ENCODE measurements at places on chromosomes 7 and 10.

DNA sequence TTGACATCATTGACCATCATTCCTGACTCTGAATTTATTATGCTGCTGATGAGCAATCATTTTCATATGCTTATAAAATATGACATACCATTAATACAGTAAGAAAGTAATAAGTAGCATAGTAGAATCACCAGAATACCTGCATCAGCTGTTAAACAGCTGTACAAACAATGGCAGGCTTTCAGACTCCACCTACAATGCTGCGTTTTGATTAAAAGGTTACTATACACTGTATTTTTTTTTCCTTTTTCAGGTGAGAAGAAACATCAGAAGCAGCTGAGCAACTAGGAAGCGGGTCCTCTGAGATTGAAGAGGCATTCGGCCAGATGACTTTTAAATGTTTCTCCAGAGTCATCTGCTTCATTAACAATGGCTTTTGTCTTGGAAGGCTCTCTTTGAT is 7.1 kb downstream of the ASNS start:
- no peak for DNase-seq

DNA sequence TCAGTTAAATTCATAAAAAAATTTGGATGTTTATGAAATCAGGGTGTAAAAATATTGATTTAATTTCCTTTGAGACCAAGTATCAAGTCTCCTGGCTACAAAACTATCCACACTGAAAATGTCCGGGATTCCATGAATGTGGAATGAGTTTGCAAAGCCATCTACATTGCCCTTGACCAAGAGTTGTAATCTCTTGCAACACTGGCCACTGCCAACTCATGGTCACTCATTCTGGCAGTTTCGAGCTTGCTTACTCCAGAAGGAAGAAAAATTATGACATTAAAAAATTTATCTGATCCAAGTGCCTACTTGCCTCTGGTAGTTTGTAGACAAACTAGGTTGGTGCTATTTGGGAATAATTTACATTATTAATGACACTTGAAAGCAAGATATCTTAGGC is 84.2 kb downstream of the NPY start:
- DNase-seq = no peak

- DNase-seq = no peak
Measured at GRCh38 chr7:134480730-134481129, 21.8 kb upstream of the AKR1B1 start.

- no peak for DNase-seq
Measured at GRCh38 chr10:133316732-133317131, 8.0 kb downstream of the ZNF511 start.

DNA sequence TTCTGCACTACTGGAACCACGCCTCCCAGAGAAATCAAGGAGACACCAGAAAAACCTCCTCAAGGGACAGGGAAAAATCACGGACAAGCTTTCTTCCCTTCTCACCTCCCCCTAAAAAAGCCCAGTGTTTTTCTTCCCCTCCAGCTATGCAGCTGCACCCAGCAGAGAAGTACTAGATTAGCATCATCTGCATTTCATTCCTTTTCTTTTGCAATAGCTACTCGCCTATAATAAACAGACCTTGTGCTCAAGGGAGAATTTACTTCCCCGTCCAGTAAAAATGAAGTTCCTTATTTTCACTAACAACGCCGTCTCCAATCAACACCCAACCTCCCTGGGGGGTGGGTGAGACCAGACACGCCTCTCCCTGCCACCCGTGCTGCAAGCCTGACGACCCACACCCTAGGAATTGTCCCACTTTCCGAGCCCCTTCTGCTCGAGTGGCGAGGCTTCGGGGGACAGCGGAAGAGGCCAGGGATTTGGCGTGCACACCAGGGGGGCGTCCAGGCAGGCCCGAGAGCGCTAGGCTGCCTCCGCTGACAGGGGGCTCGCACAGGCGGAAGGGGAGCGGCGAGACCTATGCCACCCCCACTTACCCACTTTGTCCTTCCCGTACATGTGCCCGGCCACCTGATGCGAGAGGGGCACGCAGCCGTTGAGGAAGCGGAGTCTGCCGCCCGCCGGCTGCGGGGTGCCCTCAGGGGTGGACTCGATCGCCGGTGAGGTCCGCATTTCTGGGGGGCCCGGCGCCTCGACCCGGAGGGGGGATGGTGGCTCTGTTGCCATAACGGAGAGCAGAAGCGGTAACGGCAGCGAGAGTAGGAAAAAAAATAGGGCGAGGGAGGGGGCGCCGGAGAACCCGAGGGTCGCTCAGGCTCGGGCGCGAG is 625 bp downstream of the IPMK start:
- peak; percentile 33 for DNase-seq

- no peak for DNase-seq
Measured at GRCh38 chr10:62084451-62084850, 183.0 kb downstream of the ARID5B start.

DNA sequence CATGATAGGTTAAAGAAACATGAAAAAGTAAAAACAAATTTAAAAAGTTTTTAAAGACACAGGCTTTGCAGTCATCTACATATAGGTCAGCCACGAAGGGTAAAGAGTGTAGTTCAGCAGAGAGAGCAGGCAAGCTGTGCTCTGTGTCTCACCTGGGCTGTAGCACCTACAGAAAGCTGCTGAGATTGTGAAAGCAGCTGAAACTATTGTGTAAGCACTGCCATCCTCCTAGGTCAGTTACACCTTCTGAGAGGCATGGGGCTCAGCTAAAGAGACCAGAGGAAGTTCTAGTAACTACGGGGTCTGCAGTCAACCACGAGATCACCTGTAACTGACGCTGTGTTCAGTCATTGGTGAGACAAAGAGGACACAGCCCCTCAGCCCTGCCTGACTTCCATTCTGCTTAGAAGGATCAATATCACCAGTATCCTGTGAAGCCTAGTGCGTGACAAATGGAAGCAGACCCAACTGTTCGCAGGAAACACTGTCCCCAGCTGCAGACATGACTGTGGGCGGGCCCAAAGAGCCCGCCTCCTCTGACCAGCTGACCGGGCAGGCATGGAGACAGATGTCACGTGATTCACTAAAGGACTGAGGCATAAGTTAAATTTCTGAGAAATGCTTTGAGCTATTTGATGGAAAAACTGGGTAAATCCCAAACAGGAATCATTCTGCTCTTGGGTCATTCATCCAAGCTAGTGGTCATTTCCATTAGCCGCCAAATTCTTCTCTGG is 87.9 kb downstream of the EBF3 start:
- no peak for DNase-seq

DNA sequence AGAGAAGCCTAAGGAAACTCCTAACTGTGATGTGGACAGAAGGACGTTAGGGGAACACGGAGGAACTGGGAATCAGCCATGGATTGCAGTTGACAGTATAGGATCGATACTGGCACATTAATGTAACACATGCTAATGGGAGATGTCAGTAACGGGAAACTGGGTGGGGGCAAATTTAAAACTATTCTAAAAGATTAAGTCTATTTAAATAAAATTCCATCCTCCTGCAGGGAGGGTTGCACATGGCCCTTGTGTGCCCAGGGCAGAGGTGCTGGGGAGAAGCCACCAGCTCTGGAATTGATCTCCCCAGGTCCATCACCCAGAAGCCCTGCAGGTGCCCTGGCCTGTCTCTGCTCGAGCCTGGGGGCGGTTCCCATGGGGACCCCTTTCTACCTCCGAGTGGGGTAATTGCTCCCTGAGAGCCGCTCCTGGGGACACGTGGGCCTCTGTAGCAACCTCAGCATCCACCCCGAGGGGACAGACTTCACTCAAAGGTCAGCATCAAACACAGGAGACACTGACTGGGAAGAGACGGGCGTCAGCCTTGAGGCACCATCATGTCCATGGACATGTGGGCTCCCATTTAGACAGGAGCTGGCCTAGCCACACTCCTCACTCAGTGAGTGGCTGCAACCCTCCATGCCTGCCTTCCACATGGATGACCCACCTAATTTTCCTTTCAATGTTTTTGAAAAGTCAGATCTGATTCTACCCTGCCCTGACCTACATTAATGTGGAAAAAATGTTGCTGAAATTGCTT is 21.1 kb downstream of the SCART1 start:
- no peak for DNase-seq

DNA sequence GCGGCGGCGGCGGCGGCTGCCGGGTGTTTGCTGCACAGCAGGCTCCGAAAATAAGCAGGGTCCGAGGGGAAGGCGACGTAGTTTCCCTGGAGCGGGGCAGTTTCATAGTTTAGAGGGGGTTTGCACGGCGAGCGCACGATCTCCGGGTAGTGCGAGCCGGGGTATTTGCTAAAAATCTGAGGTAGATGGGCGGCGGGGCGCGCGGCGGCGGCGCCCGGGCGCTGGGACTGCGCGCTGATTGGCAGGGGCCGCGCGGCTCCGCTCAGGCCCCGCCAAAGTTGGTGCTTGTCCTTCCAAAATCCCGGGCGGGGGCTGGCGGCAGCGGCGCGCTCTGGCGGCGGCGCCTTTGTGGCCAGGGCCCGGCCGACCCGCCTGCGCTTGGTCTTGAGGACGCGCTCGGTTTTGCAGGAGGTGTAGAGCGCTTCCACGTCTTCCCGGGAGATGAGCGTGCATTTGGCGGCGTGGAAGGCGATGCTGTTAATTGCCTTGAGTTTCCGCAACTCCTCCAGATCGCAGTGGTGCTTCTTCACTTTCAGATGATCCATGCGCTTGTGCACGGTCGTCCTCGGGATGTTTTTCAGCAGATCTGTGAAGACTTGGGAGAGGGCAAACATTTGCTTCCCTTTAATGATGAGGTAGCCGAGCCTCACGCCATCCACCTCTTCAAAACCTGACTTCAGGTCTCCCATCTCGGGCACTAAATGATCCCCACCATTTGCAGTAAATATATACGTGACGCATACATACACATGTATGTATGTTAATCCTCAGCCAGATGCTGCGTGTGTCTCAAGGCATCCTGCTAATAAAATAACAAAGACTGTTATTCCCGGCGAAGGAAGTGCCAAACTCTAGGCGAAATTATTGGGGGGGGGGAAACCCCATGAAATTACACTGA is 8.1 kb downstream of the SKIDA1 start:
- DNase-seq = peak; percentile 27

DNA sequence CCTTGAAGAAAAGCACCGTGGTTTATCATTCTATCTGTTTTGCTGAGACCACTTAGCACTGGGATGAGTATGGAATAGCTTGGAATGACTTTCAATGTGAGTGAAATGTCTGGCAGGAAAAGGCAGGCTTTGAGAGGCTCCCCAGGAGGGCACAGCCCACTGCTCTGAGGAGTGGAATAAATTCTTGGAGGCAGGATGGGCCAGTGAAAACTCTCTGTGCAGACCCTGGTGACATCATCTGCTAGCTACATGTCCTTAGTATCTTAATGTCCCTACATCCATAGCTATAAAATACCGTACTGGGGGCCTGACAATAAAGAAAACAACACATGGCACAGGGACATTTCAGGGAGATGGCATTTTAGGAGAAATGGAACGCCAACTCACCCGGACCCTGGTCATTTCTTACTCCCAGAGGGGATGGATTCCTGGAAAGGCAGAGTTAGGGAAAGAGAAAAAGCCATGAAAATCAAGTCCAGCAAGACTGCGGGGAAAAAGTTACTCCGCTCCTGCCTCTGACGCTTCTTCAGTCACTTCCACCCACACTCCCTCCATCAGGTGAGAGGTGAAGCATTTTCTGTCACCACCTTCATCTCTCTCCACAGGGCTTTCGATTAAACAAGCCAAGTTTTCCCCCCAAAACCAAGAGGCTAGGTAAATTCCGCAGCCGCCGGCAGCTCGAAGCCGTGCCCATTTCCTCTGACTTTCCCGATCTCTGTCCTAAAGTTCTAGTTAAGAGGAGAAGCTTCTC is 991 bp downstream of the ZNF239 start:
- no peak for DNase-seq

DNA sequence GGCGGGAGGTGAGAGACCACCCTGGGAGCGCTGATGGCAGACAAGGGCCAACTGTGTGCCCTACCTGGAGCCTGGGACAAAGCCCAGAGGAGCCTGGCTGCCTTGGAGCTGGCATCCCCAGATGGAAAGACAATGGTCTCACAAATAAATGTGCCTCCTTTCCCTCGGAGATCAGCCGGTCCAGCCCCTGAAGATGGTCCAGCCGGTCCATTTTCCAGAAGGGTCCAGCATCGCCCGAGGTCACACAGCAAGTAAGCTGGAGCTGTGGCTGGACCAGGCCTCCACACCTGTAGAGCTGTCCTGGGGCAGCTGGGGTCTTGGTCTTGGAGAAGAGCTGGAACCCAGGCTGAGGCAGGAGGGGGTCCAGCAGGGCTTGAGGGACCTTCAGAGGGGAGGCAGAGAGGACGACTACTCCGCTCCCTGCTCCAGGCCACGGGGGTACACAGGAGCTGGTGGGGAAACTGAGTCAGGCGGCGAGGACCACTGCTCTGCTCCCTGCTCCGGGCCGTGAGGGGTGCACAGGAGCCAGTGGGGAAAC is 3.6 kb downstream of the ELFN1 start:
- no peak for DNase-seq

- DNase-seq = no peak
Measured at GRCh38 chr10:44853148-44853734, 57.9 kb upstream of the TMEM72 start.

DNA sequence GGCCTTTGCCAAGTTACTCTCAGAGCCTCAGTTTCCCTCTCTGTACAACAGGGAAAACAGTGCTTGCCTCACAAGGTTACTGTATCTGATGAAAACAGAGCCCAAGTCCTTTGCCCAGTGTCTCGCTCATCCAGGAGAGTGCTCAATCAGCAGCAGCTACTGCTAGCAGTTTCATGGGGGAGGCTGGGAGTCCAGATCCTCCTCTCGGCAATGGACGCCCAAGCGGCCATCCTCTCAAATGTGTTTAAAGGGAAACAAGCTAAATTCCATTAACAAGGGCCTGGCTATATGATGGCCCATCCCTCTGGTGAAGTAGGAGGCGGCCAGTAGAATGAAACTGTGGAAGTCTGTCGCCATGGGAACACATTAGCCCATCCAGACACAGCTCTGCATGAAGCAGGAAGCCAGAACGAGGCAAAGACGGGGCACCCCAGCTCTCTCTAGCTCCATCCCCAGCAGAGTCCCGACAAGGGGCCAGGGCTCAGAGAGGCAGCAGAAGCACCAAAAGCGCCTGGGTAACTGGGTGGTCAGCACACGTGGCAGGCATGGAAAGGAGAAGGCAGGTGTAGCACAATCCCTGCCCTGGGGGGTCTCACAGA is 35.2 kb downstream of the FAM53B start:
- no peak for DNase-seq

DNA sequence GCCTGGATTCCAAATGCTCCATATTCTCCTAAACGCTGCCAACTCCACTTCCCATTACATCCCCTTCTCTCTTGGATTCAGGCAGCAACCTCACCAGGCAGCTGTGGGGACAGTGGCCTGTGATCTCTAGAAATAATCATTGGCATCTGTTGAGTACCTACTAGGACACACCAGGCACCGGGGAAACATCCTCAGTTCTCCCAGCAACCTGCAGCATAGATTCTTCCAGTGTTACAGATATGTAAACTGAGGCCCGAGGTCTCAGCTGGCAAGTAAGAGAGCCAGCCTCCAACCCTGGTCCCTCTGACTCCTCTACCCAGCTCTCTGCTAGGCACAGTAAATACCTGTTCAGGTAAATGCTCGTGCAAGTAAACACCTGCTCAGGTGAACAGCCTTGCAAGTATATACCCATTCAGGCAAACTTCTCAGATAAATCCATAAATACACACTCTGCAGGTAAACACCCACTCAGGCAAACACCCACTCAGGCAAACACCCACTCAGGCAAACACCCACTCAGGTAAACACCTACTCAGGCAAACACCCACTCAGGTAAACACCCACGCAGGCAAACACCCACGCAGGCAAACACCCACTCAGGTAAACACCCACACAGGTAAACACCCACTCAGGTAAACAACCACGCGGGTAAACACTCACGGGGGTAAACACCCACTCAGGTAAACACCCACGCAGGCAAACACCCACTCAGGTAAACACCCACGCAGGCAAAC is 18.7 kb downstream of the ASB13 start:
- DNase-seq = no peak
